ENCODE measurements at places on chromosomes 11 and 22. TPM values are rescaled to one million over a fixed set of nuclear protein-coding genes. Genes with fewer than 3 reads are reported as not detected.

Gene PHOX2A
- not detected for total RNA-seq

Gene KCNE3
- 0.07 TPM for total RNA-seq

Gene CLDN25
- total RNA-seq = not detected

Gene SCGB1D2
- not detected for total RNA-seq

Gene DNAJB7
- total RNA-seq = not detected

Gene GRM5
- total RNA-seq = 0.04 TPM

Gene CALCA
- total RNA-seq = not detected

Gene P2RX6
- 0.21 TPM for total RNA-seq

Gene C11orf87
- total RNA-seq = not detected

Gene MS4A4A
- not detected for total RNA-seq

Gene CATSPER1
- total RNA-seq = not detected

Gene DDIAS
- 17.2 TPM for total RNA-seq

Gene GLYATL1
- 0.18 TPM for total RNA-seq

Gene OOSP1
- total RNA-seq = not detected

Gene RBM7
- 27.1 TPM for total RNA-seq

Gene SCUBE1
- not detected for total RNA-seq

Gene MRGPRX3
- total RNA-seq = 0.65 TPM

Gene RASD2
- 0.07 TPM for total RNA-seq

Gene AKIP1
- 44.8 TPM for total RNA-seq

Gene RFPL2
- total RNA-seq = not detected

Gene CNTF
- total RNA-seq = 1.7 TPM

Gene TRMT2A
- 41.2 TPM for total RNA-seq

Gene FZD4
- total RNA-seq = 0.68 TPM

Gene ANGPTL5
- not detected for total RNA-seq

Gene MPZL3
- total RNA-seq = 9.8 TPM

Gene OPCML
- total RNA-seq = not detected

Gene NXPE4
- total RNA-seq = not detected

Gene GAS2
- total RNA-seq = 0.63 TPM

Gene CHST1
- total RNA-seq = not detected

Gene GPR83
- not detected for total RNA-seq

Gene WNT11
- 0.07 TPM for total RNA-seq

Gene PPP2R5B
- total RNA-seq = 15.0 TPM

Gene BCO2
- total RNA-seq = 0.17 TPM

Gene SLC22A6
- not detected for total RNA-seq
